ENCODE measurements at places on chromosomes 6 and 20. TPM values are rescaled to one million over a fixed set of nuclear protein-coding genes. Genes with fewer than 3 reads are reported as not detected.

The SLC35D3 gene
- total RNA-seq, result not detected

The GPSM3 gene
- 12.9 TPM for total RNA-seq

The SYCP2L gene
- total RNA-seq, result not detected

The TMEM170B gene
- 1.2 TPM for total RNA-seq

The CYP39A1 gene
- 6.2 TPM for total RNA-seq

The AKAP12 gene
- 28.4 TPM for total RNA-seq

The CLVS2 gene
- not detected for total RNA-seq

The SLC22A23 gene
- 0.54 TPM for total RNA-seq

The LGSN gene
- 0.07 TPM for total RNA-seq

The EYA2 gene
- total RNA-seq, result 0.15 TPM

The TTK gene
- 82.3 TPM for total RNA-seq

The MUC22 gene
- total RNA-seq, result not detected

The PPDPF gene
- total RNA-seq, result 328 TPM

The ABCF1 gene
- 56.3 TPM for total RNA-seq

The PKIB gene
- total RNA-seq, result 4.2 TPM

The CLDN20 gene
- not detected for total RNA-seq

The MRAP2 gene
- total RNA-seq, result 0.12 TPM

The COL20A1 gene
- total RNA-seq, result not detected

The HLA-DMA gene
- 12.3 TPM for total RNA-seq

The DDAH2 gene
- 90.7 TPM for total RNA-seq

The QRSL1 gene
- total RNA-seq, result 13.0 TPM

The VSX1 gene
- 0.32 TPM for total RNA-seq

The SGK2 gene
- total RNA-seq, result not detected

The SPATS1 gene
- not detected for total RNA-seq

The CGA gene
- 26.6 TPM for total RNA-seq

The POU5F1 gene
- 0.39 TPM for total RNA-seq

The PLAGL1 gene
- 5.4 TPM for total RNA-seq

The PSMB8 gene
- total RNA-seq, result 350 TPM

The COL21A1 gene
- total RNA-seq, result 41.5 TPM

The EDN1 gene
- total RNA-seq, result 12.5 TPM

The TMEM244 gene
- total RNA-seq, result not detected

The GPX6 gene
- total RNA-seq, result not detected

The LYRM2 gene
- total RNA-seq, result 25.1 TPM

The C20orf202 gene
- not detected for total RNA-seq

The ARMH2 gene
- not detected for total RNA-seq

The MAK gene
- 0.20 TPM for total RNA-seq

The PRSS16 gene
- 5.4 TPM for total RNA-seq
